Aorta (tissue), 5 donors: ENCODE measurements at places on chromosomes 7 and 10.

DNA sequence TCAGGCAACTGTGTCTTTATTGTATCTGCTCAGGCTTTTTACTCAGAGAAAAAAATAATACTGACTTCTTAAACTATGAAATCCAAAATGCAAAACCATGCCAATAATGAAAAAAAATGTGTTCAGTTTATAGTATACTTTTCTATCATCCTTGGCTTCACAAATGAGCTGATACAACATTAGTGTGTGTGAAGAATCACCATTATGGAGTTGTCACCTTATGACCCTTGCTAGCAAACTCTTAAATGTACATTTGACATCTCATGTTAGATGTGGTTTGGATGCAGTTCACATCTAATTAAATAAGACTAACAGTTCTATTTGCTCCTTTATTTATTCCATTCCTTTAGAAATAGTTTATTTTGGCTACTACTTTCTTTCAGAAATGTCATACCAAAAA is 4.2 kb upstream of the OR2A2 start:
- DNase-seq = no peak

GRCh38 chr7:7584653-7585052 is 18.0 kb downstream of the MIOS start:
- DNase-seq = no peak

DNA sequence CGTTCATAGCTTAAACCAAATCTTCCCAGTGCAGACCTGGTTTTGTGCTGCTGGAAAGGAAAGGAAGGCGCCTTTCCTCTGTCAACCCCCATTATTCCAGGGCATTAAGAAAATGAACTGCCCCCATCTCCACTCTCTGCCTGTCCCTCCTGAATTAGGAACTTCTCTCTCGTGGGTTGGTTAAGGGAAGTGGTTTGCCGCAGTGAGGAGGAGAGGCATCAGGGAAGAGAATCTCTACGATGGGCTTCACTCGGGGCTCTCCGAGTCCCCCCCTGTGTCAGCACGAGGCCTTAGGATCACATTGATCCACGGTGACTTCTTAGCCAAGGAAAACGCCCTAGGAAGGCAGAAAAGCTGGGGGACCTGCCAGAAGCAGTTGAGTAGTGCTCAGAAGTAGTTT is 53.9 kb upstream of the LYZL2 start:
- no peak for DNase-seq

- peak; percentile 44 for DNase-seq
These were observed 34.9 kb upstream of the FOXL3 start for GRCh38 chr7:255038-255435.

- DNase-seq = no peak
These were observed 132.2 kb upstream of the YAE1 start for GRCh38 chr7:39434012-39434411.

DNA sequence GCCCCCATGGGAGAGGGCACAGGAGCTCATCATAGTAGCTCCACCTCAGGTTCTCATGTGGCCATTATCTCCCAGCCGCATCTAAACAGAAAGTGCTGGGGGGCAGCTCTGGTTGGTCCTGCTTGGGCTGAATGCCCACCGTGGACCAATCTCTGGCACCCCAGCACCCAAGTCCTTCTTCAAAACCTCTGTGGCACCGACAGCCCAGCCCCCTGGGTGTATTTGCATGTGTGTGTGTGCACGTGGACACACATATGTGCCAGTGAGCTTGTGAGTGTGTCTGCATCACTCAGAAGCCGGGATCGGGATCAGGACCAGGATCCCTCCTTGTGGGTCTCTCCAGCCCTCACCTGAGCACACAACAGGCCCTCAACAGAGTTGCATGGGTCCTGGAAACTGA is 68.2 kb downstream of the ALOX5 start:
- DNase-seq = no peak

DNA sequence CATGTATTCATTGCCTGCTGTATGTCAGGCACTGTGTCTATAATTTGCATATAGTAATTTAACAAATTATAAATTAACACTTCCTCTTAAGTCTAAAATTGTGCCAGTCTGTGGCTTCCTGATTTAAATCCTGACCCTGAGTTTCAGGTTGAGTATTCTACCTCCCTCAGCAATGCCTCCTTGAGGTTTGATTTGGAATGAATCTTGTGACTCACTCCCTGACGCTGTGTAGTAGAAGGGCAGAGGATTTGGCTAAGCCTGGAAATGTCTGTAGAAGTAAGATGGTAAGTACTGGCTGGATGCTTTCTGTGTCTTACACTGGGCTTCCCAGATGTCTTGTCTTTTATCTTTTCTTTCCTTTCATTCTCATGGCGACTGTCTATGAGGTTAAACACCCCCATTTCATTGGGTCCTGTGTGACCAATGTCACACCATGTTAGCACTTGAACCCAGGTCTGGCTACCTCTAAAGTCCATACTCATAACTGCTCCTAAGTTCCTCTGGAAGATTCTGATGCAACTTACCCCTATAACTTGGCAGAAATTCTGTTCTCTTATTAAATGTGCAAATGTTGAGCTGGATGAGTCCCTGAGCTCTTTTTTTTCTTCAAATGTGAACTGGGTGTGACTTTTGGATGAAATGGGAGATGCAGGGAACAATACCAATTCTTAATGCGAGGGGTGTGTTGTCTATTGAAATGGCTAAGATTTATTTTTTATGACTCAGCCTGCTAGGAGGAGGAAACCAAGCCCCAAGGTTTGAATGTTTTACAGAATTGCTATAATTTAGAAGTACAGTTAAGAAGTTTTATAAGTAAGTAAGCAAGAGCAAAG is 48.5 kb downstream of the PLCE1 start:
- DNase-seq = no peak

GRCh38 chr7:35032166-35032565 is 5.1 kb downstream of the DPY19L1 start:
- DNase-seq = no peak

- no peak for DNase-seq
These were observed 59.1 kb downstream of the ELAPOR2 start for GRCh38 chr7:87000344-87000743.

DNA sequence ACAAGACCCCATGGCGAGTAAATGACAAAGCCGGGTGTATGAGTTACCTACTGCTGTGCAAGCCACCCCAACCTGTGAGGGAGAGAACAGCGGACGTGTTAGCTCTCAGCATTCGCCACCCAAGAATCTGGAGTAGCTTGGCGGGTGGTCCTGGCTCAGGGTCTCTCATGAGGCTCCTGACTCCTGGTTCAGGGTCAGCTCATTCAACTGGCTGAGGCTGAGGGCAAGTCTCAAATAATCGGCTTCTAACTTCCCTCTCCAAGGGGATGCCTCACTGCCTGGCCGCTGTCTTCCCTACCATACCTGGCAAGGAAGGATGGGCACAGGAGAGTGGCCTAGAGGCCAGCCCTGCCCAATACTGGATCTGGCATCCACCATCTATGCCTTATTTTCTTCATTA is 94.2 kb downstream of the HTR5A start:
- DNase-seq = no peak

DNA sequence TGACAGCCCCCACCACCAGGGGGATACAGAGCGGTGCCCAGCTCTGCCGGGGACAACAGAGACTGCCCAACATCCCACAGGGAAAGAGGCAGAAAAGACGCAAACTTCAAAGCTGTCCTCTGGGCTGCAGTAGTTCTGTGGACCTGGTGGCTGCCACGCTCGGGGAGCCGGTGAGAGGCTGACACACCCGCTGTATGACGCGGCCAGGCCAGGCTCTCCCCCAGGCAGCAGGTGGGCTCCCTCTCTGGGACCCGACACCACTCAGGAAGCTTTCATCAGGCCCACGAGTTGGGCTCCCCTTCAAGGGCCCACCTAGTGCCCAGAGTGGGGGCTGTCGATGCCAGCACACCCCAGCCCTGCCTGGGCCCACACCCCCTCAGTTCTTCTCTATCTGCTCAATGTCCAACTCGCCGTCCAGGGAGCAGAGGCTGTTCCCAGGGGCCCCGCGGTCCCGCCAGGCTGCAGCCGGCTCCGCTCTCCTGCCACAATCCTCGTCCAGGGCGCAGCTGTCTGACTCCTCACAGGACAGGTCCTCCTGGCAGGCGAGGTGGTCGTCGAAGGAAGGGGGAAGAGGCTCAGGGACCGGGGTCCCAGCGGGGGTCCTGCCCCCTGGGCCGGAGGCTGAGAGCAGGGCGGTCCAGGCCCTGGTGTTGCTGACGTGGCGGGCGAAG is 121.2 kb downstream of the FAM53B start:
- no peak for DNase-seq

GRCh38 chr10:74189999-74190421 is 39.0 kb downstream of the ADK start:
- no peak for DNase-seq

- no peak for DNase-seq
These were observed 59.3 kb upstream of the NMT2 start for GRCh38 chr10:15227611-15228372.
